ENCODE measurements at places on chromosomes 13 and 19. TPM values are rescaled to one million over a fixed set of nuclear protein-coding genes. Genes with fewer than 3 reads are reported as not detected.

Gene CFAP97D2
- not detected for polyA plus RNA-seq

GRCh38 chr13:111031531-111031961, 83.6 kb upstream of the ARHGEF7 start:
- no peak for DNase-seq

DNA sequence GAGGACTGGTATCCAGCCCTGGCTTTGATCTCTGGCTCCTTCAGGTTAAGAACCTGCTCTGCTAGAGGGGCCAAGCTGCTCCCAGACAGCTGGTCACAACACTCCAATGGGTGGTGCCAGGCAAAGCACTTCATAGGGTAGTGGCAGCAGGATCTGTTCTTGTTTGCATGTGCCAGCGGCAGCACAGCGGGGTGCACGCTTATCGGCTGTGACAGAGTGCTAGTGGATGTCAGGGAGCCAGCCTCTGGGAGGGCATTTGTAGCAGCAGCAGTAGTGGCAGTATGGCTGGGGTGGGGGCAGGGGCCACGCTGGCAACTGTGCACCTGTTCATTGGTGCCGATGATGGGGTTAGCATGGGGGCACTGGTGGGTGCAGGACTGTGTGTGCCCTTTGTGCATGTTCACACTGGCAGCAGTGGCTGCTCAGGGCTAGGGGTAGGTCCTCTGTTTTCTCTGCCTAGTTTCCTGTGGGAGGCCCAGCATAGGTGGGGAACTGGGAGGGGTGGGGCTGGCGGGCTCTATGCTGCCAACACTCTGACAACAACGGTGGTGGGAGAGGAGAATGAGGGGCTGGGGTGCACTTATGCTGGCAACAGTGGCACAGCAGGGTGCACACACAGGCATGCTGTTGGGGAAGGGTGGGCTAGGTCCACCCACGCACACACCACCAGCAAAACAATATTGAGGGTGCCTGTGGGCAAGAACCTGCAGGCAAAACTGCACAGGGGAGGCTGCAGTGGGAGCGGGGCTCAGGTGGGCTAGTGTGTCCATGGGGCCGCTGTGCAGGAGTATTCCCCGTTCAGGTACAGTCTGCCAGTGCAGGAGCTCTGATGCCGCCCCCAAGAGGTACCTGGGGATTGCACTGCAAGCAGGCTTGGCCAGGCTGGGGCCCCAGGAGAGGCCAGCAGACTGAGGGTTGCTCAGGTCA, 19.3 kb downstream of the AP1M1 start:
- DNase-seq: no peak

DNA sequence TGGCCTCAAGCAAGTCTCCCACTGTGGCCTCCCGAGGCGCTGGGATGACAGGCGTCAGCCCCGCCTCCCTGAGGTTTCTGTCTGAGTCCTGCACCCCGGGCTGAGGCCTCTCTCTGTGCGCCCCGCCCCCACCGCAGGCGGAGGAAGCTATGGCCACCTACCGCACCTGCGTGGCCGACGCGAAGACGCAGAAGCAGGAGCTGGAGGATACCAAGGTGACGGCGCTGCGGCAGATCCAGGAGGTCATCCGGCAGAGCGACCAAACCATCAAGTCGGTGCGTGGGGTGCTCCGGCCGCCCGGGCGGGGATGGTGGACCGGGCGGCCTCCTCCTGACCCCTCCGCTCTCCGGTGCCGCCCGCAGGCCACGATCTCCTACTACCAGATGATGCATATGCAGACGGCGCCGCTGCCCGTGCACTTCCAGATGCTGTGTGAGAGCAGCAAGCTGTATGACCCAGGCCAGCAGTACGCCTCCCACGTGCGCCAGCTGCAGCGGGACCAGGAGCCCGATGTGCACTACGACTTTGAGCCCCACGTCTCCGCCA, 12.7 kb downstream of the ARHGAP45 start:
- DNase-seq: no peak

DNA sequence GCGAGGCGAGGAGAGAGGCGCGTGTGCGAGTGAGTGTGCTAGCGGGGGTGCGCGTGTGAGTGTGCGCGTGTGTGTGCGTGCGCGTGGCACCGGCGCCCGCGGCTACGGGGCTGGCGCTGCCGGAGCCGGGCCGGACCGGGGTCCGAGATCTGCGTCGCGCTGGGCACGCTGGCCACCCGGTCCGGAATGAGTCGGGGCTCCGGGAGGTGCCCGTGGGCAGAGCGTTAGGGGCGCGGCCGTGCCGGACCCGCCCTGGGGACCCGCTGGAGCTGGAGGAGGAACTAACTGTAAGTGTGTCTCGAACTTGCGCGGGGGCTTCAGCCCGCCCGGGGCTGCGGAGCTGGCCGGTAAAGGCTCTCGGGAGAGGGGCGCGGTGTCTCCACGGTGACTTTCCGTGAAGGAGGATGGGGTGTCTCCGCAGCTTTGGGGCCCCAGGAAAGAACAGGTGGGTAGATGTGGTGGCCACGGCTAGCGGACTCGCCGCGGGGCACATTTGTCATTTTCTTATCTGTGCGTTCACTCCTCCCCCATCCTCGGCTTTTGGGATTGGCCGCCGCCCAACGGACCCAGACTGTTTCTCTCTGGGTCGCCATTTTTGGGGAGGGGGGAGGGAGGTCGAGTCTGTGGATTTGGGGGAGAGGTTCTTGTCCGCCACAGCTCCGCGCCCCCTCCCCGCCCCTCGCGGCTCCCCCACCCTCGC, 10.1 kb upstream of the SOX1 start:
- no peak for DNase-seq

DNA sequence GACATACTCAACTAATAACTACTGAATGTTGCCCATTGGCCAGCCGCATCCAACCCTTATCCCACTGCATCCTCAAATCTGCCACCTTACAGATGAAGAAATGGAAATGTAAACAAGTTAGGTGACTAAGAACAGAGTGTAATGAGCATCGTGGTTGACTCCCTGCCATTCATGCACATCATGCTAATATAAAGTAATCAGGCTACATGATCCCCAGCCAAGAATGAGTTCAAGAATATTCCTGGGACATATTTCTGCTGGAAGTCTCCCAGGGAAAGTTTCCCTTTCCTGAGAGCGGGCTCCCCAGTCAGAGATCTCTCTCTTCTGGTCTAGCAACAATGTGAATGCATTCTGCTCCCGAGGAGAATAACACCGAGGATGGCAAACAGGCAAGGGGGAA, 55.9 kb upstream of the SERP2 start:
- no peak for DNase-seq

Gene SAMD4B
- polyA plus RNA-seq: 85.3 TPM

DNA sequence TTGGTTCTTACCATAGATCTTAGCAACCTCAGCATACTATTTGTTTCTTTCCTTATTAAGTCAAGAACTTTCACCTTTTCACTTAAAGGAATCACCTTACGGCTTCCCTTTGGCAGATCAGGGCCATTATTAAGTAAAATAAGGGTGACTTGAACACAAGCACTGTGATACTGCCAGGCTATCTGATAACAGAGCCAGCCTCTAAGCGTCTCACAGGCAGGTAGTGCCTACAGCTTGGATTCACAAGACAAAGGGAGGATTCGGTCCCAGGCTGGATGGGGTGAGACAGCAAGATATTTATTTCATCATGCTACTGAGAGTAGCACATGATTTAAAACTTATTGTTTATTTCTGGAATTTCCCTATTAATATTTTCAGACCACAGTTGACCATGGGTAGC, 218.6 kb downstream of the FOXO1 start:
- no peak for DNase-seq

Gene SLC6A16
- polyA plus RNA-seq: 2.4 TPM

Gene LCP1
- polyA plus RNA-seq: 12.2 TPM

DNA sequence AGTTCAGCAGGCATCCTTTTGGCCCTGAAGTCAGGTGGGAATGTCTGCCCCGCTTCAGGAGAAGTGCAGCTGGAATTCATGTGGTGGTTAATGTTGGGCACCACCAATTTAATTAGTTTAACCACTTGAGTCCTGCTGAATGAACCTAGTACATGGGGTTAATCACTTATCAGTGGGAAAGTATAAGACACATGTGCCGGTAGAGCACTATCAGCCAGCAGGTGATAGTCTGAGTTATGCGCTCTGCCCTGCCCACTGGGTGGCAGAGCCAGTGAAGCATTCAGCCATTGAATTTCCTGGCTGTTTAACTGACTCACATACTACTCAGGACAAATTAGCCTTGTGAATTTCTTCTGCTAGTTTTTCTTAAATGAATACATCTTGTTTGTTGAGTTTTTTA, 789.7 kb upstream of the PRR20A start:
- DNase-seq: no peak

Gene OLFM4
- 0.40 TPM for polyA plus RNA-seq

Gene RHPN2
- 18.4 TPM for polyA plus RNA-seq

GRCh38 chr13:59963827-59964226, 199.9 kb downstream of the DIAPH3 start:
- DNase-seq: no peak

- DNase-seq: no peak
Observed at GRCh38 chr19:43371909-43372308, 18.4 kb downstream of the CD177 start.

DNA sequence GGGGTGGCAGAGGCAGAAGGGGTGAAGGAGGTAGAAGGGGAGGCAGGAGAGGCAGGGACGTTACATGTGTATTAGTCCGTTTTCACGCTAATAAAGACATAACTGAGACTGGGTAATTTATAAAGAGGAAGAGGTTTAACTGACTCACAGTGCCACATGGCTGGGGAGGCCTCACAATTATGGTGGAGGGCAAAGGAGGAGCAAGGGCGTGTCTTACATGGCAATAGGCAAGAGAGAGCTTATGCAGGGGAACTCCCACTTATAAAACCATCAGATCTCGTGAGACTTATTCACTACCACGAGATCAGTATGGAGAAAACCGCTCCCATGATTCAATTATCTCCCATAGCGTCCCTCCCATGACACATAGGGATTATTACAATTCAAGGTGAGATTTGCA, 19.0 kb upstream of the ACOD1 start:
- no peak for DNase-seq

DNA sequence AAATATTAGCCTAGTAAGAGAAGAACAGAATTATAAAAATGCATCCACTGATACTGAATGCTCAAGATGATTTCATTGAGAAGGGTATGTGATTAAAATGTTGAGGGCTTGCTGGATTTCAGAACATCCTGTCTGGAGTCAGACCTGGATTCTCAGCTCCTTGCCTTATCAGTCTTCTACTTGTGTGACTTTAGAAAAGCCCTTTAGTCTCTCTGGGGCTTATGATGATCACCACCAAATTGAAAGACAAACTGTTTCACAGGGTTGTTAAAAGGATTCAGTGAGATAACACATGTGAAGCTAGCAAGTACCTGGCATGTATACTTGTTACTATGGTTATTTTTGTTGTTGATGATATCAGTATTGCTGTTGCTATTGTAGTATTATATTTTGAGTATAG, 118.4 kb downstream of the GPC6 start:
- no peak for DNase-seq

GRCh38 chr19:3039125-3039524, 10.0 kb upstream of the TLE2 start:
- no peak for DNase-seq
